MG63 (cell line): ENCODE measurements at places on chromosomes 5 and 9. TPM values are rescaled to one million over a fixed set of nuclear protein-coding genes. Genes with fewer than 3 reads are reported as not detected.
A peak's percentile ranks its signal among the peaks of the same experiment; 100 is the strongest.

DNA sequence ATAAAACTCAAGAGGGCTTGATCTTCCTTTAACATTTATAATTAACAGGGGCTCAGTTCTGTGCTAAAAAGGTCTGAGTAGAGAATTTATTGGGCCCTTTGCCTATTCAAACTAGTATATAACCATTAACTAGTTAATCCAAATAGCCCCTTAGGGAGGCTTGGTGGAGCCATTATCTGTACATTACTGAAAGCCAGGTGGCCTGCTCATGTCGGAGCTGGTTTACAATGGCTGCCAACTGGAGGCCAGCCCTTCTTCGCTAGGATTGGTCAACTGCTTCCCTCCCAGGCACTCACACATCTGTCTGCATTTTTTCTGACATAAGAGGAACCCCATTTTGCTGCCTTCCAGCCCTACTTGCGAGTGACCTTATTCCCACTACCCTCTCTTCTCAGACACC, 30.4 kb upstream of the NDFIP1 start:
- no peak for DNase-seq

DNA sequence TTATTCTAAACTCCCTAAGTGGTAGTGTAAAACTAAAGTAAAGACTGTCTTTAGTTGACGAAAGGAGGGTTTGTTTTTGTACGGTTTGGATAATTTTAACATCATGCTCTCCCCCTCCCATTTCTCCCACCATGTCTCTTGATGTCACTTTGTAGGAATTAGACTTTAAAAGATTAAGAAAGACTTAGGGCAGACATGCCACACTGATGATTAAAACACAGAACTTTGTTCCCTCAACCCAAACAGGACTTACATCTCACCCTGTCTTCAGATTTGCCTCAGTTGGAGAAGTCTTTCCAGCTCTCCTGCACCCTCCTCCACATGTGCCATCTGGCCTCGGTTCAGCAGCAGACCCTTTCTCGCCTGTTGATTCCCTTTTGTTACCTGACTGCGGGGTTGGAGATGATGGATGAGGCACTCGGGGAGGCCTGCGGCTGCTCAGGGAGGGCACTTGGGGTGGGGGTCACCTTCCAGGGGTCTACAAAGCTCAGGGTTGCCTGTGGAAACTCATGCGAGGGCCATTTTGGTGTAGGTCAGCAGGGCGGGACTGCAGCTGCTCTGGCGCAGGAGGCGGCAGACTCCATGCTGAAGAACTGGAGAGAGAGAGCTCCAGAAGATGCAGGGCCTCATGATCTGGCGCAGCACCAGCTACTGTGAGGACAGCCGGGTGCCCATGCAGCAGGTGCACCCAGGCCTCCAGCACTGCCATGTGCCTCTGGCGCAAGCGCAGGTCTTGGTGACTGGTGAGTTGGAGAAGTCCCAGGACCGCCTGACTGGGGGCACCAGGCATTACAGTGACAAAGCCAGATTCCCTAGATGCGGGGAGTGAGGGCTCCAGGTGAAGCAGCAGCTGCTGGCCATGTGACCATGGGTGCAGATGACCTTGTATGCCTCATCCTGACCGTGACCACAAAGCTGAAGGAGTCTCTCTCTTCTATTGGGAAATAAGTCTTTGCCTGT, 24.5 kb upstream of the EXOC3 start:
- no peak for DNase-seq

UGT3A2 gene
- total RNA-seq = not detected in 2 replicates

DNA sequence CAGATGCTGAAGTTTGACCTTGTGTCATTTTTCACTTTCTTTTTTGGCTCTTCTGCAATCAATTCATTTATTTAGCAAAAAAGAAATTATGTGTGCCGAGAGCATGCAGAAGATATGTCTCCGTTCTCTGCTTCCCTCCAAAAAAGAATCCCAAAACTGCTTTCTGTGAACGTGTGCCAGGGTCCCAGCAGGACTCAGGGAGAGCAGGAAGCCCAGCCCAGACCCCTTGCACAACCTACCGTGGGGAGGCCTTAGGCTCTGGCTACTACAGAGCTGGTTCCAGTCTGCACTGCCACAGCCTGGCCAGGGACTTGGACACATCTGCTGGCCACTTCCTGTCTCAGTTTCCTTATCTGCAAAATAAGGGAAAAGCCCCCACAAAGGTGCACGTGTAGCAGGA, 2.4 kb downstream of the FGFR4 start:
- peak; percentile 68 for DNase-seq

GRCh38 chr9:13424204-13424603, 144.7 kb upstream of the MPDZ start:
- DNase-seq = no peak

FAM219A gene
- total RNA-seq = 3.1 and 7.7 TPM in 2 replicates

DNA sequence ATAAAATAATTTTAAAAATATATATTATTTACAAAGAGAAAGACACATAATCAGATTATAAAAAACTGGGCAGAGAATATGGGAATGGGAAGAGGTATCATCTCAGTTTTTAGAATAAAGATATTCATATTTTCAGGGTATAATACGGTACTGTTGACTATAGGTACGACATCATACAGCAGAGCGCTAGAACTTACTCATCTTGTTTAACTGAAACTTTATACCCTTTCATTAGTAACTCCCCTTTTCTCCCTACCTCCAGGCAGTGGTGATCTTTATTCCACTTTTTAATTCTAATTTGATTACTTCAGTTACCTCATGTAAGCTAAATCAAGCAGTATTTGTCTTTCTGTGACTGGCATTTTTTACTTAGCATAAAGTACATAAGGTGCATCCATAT, 742.1 kb downstream of the MTRR start:
- DNase-seq = no peak

- DNase-seq = peak; percentile 60
Measured at GRCh38 chr5:82312373-82312856, 34.3 kb upstream of the RPS23 start.

DNA sequence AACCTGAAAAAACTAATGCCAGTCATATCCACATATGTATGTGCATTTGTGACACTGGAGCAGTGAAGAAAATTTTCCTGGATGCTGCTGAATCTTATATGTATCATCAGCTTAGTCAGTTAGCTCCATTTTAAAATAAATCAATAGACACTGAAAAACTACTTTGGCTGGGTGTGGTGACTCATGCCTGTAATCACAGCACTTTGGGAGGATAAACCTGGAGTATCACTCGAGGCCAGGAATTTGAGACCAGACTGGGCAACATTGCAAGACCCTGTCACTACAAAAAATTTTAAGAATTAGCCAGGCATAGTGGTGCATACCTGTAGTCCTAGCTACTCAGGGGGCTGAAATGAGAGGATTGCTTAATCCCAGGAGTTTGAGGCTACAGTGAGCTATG, 511.0 kb upstream of the TLE4 start:
- DNase-seq = no peak

FOXD4 gene
- total RNA-seq = not detected in 2 replicates

DNA sequence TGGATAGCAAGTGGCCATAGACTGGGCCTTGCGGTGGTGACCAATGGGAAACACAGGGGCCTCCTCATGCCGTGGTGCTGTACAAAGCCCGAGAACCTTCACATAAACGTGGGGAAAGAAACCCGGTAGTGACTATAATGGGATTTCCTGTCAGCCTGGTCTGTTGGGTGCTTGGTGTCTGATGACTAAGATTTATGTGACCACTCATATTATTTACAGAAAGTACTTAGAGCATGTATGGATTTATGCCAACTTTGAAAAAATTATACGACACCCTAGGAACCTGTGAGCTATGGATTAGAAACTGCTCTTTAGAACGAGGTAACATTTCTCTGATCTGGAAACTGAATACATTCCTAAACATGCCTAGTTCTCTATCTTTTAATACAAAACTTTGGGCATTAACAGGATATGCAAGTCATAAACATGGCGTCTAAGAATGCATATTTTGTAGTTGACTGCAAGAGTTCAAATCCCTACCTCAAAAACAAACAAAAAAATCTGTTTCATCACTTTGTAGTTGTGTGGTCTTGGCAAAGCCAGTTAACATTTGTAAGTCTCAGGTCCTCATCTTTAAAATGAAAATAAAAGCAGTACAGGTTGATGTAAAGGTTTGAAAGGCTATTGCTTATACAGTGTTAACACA, 85.4 kb downstream of the TMEM167A start:
- DNase-seq = no peak

DNA sequence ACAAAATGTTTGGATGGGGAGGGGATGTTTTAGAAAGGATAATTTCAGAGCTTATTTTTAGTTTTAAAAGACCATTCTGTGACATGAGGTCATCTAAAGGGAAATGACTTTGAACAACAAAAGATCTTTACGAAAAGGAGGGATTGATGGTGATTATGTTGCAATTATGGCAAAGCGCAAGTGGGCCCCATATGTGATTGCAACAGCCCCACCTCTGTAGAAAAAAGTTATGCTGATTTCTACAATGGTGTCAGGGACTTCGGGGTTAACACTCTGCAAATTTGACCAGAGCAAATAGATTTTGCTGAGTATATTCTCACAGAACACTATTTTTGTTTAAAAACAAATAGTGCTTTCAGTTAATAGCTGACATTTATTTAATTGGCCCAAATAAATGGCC, 312.8 kb downstream of the NSG2 start:
- no peak for DNase-seq

NPDC1 gene
- 86.9 and 253 TPM in 2 replicates for total RNA-seq

SLC6A18 gene
- not detected in 2 replicates for total RNA-seq

GRCh38 chr9:137245450-137246421, 4.6 kb downstream of the TUBB4B start:
- DNase-seq = no peak

GRCh38 chr9:95017661-95018060, 291.2 kb downstream of the AOPEP start:
- no peak for DNase-seq

DDX4 gene
- total RNA-seq = not detected in 2 replicates

- DNase-seq = no peak
Measured at GRCh38 chr9:10148796-10149195, 464.0 kb downstream of the PTPRD start.

PRKAA1 gene
- 69.0 and 128 TPM in 2 replicates for total RNA-seq

C5orf58 gene
- not detected in 2 replicates for total RNA-seq

GRCh38 chr9:13001989-13002580, 227.3 kb downstream of the LURAP1L start:
- DNase-seq = no peak

INSYN2B gene
- total RNA-seq = 7.8 and 14.4 TPM in 2 replicates

DNA sequence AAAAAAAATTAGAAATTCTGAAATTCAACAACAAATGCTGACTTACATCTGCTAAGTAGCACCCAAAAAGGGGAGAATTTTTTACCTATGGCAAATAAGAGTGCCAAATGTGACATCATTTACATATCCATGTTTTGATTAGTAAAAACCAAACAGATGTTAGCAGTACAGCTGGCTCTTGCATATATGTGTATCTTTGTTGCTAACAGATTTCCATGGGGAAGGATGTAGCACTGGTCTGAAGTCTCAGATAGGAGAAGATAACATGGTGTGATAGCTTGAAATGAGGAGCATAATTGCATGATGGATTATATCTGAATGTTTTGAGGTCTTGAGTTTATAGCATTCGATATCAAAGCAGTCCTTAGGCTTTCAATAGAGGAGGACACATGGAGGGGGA, 17.5 kb downstream of the PIK3R1 start:
- no peak for DNase-seq

- no peak for DNase-seq
Measured at GRCh38 chr9:89807101-89807395, 202.2 kb downstream of the GADD45G start.
